ENCODE measurements at places on chromosomes 5 and 9.

- DNase-seq: peak; percentile 4
These were observed 298.4 kb upstream of the PRDM9 start for GRCh38 chr5:23208959-23209431.

GRCh38 chr9:8391132-8391531 is 591.6 kb upstream of the DMAC1 start:
- no peak for DNase-seq

DNA sequence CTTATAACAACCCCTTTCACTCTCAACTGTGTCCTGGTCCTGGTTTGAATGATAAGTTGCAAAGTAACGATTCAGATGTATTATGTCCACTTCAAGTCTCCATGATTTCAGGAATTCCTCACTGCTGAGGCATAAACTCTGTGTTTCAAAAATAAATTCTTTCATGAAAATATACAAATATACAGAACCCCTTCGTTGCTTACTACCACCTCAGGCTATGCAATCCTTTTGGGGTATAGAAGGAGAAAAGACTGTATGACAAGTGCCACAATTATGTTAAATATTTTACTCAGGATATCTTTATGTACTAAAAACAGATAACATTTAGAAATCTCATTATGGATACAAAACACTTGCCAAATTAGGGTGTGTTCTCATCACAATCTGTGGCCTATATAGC is 190.7 kb downstream of the KCTD16 start:
- DNase-seq: no peak

- DNase-seq: no peak
These were observed 188.4 kb downstream of the GLIS3 start for GRCh38 chr9:4111233-4112008.

GRCh38 chr5:146082798-146083197 is 22.6 kb downstream of the PLAC8L1 start:
- no peak for DNase-seq

- no peak for DNase-seq
These were observed 42.6 kb downstream of the ADAMTSL1 start for GRCh38 chr9:18516514-18516913.

GRCh38 chr5:156522651-156523529 is 195.9 kb downstream of the SGCD start:
- no peak for DNase-seq

GRCh38 chr9:98667005-98667640 is 41.6 kb downstream of the GABBR2 start:
- DNase-seq: no peak

DNA sequence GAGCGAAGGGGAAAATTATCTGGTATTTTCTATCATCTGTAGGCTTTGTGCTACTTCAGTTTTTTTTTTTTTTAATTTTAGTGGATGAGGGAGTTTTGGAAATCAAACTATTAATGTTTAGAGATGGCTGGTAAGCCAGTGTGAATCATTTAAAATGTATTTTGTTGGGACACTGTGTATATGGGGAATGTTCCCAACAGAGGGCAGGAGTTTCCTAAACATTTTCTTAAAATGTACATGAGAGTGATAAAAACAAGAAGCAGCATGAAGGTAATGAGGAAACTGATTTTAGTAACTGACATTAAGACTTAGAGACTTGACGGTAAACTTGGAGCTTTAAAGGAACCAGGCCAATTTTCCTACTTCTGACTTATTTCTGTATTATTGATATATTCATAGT is 68.2 kb upstream of the ITGA2 start:
- DNase-seq: peak; percentile 46

GRCh38 chr5:135589152-135589551 is 10.4 kb upstream of the CXCL14 start:
- no peak for DNase-seq

- peak; percentile 66 for DNase-seq
These were observed at the start of gene CDO1 for GRCh38 chr5:115816226-115817081. Gene CDO1 (minus strand): TSS chr5:115816659. CDS start chr5:115816397, 262 bp downstream.

- DNase-seq: peak; percentile 49
These were observed 16.1 kb downstream of the GBGT1 start for GRCh38 chr9:133147412-133148198.

DNA sequence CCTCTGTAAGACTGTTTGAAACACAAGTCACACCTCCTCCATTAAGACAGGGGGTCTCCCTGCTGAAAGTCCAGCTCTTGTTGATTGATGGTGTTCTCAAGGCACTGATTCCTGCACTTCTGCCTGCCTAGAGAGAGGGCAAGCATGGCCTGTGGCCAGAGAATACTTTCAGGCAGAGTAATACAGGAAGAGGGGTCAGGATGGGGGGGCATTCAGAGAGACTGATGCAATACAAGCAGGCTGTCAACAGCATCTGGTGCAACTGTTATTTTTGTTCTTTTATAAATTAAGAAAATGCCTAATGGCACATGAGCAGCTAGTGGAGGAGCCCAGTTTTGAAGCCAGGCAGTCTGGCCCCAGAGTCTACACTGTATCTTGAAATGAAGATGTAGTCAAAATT is 302.2 kb downstream of the DIRAS2 start:
- DNase-seq: peak; percentile 86

All from fibroblast of skin of scalp (primary cell).